Astrocyte (in vitro differentiated cells and primary cell): ENCODE measurements at places on chromosomes 6 and 20. TPM values are rescaled to one million over a fixed set of nuclear protein-coding genes. Genes with fewer than 3 reads are reported as not detected.

- DNase-seq: peak; percentile 5
These were observed 25.9 kb upstream of the HAO1 start for GRCh38 chr20:7966176-7966575.

The C6orf118 gene
- total RNA-seq: not detected in 2 replicates

The CHMP4B gene
- 85.0 and 90.6 TPM in 2 replicates for total RNA-seq

- no peak for DNase-seq
These were observed 210.6 kb upstream of the CDYL start for GRCh38 chr6:4565301-4566250.

The C6orf15 gene
- total RNA-seq: 4.6 and 6.4 TPM in 2 replicates

GRCh38 chr20:22353586-22353985 lies 230.8 kb downstream of the FOXA2 start:
- no peak for DNase-seq

DNA sequence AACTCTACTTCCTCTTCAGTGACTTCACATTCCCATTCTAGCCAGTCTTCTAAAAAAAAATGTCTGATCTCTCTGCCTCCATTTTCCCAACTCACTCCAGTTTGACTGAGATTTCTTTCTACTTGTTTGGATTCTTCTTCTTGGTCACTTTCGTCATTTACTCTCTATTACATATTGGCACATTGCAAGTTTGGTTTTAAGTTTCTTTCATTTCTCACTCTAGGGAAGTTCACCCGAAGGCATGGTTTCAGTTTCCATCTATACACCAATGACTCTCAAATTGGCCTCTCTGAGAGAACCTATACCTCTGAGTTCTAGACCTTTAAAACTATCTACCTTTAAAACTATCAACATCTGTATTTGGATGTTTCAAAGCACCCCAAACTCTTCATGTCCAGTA lies 51.3 kb downstream of the CD109 start:
- no peak for DNase-seq

GRCh38 chr6:9514146-9514545 lies 900.7 kb downstream of the TFAP2A start:
- DNase-seq: no peak

DNA sequence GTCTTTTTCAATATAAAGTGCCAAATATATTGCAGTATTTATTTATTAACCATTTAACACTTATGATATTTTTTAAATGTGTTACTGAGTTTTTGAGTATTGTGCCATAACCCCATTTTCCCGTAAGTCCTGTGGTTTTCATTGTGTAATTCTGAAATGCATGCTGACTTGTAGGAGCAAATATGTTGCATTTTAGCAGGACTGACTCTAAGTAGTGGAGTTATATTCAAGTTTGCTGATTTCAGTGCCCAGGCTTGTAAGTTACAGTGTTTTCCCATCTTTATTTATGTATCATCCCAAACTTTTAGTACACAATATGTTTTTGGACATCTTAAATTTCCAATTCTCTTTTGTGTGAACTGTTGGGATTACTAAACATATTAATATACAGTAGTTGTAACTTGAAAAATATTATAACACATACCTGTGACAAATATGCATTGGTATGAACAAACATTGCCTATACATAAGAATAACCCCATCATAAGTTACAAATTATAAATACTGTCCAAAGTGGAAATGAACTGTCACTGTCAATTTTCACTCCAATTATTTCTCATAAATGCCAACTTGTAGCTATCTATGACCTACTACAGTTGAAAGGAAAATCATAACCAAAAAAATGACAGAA lies 179.3 kb upstream of the RUNX2 start:
- peak; percentile 63 for DNase-seq

DNA sequence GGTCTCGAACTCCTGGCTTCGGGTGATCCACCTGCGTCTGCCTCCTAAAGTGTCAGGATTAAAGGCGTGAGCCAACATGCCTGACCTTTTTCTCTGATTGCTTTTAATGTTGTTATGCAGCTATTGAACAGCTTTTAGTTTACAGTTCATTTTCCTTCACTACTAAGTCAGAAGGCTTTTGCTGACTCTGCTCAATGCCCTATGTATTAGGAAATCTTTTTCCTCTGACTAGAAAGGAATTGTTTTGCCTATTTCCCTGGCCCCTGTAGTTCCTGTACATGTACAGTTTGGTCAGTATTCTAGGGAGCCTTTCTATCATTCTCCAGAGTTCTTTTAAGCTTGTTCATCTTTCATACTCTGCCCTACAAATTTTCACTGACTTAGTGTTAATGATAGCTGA lies 280.2 kb downstream of the CDKAL1 start:
- no peak for DNase-seq

DNA sequence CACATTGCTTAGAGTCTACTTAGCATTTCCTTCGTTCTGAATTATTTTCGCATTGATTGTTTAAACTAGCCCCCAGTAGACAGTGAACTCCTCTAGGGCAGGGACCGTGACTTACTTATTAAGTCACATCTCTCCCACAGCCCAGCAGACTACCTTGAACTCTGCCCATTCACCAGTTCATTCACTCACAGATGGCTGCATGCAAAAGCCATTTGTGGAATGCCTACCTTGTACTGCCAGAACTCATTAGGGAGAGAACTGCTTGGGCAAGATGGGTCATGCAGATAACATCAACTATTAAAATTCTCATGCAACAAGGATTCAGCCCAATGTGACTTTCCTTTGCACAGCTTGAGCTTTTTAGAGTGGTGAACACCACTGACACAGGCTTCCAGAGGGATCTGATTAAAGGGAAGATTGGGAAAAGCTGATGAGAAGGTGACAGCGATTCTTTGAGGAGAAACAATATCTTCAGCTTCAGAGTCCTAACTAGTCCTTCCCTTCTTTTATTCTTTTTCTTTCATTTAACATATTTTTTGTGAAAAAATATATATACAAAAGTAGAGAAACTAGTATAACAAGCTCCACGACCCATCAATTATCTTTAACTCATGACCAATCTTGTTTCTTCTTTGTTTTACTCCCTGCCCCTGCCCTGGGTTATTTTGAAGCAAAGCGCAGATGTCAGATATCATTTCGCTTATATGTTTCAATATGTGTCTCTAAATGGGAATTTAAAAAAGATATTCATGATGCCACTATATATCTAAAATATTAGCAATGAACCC lies 273.9 kb downstream of the CDC5L start:
- DNase-seq: peak; percentile 93

The TCP1 gene
- total RNA-seq: 238 and 256 TPM in 2 replicates

GRCh38 chr20:46580613-46581205 lies 30.3 kb upstream of the OCSTAMP start:
- no peak for DNase-seq

The TNNC2 gene
- not detected in 2 replicates for total RNA-seq
